ENCODE measurements at places on chromosomes 5 and 9. TPM values are rescaled to one million over a fixed set of nuclear protein-coding genes. Genes with fewer than 3 reads are reported as not detected.
A peak's percentile ranks its signal among the peaks of the same experiment; 100 is the strongest.

Gene IFNA13
- total RNA-seq, result not detected

Gene DIRAS2
- 0.77 TPM for total RNA-seq

Gene SLC4A9
- total RNA-seq, result not detected

Gene TMEM232
- 3.0 TPM for total RNA-seq

DNA sequence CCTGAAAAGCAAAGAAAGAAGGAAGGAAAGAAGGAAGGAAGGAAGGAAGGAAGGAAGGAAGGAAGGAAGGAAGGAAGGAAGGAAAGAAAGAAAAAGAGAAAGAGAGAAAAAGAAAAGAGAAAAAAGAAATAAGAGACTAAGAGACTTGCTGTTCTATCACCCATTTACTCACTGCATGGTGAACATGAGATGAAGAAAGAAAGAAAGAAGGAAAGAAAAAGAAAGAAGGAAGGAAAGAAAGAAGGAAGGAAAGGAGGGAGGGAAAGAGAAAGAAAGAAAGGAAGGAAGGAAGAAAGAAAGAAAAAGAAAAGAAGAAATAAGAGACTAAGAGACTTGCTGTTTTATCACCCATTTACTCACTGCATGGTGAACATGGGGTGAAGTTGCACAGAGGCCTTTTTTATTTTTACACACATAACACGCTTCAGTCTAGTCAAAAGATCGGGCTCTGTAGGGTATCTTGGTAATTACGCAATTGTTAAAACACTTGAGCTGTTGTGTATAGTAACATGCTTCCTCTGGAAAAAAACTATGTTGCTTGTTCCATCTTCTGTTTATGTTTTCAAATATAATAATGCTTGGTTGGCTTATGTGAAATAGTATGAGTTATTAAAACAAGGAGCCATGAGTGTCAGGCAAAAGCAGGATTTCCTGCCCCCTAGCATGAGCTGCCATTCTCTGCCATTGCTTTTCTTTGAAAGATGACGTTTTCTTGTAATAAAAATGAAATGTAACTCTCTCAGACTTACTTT is 119.3 kb upstream of the ZNF608 start:
- peak overlapping the region; percentile 30 for H3K4me3 ChIP-seq
- H3K4me1 ChIP-seq, result peaks cover 49% of the 10 kb centered on the region
- peak overlapping the region; percentile 81 for H3K27ac ChIP-seq
- no peaks in the 10 kb centered on the region for H3K27me3 ChIP-seq
- H3K36me3 ChIP-seq, result no peaks in the 10 kb centered on the region

- H3K27ac ChIP-seq, result no peak overlapping the region
- H3K27me3 ChIP-seq, result peaks cover 3% of the 10 kb centered on the region
- H3K36me3 ChIP-seq, result no peaks in the 10 kb centered on the region
- no peak for DNase-seq
- peaks cover 13% of the 10 kb centered on the region for H3K4me1 ChIP-seq
- H3K4me3 ChIP-seq, result no peak overlapping the region
Observed at GRCh38 chr5:174523311-174524071, 200.9 kb upstream of the MSX2 start.

- no peak for DNase-seq
- no peak overlapping the region for H3K27ac ChIP-seq
- peaks cover 9% of the 10 kb centered on the region for H3K36me3 ChIP-seq
- H3K4me1 ChIP-seq, result peaks cover 17% of the 10 kb centered on the region
- H3K27me3 ChIP-seq, result no peaks in the 10 kb centered on the region
Observed at GRCh38 chr5:78274540-78275197, 19.8 kb downstream of the AP3B1 start.

DNA sequence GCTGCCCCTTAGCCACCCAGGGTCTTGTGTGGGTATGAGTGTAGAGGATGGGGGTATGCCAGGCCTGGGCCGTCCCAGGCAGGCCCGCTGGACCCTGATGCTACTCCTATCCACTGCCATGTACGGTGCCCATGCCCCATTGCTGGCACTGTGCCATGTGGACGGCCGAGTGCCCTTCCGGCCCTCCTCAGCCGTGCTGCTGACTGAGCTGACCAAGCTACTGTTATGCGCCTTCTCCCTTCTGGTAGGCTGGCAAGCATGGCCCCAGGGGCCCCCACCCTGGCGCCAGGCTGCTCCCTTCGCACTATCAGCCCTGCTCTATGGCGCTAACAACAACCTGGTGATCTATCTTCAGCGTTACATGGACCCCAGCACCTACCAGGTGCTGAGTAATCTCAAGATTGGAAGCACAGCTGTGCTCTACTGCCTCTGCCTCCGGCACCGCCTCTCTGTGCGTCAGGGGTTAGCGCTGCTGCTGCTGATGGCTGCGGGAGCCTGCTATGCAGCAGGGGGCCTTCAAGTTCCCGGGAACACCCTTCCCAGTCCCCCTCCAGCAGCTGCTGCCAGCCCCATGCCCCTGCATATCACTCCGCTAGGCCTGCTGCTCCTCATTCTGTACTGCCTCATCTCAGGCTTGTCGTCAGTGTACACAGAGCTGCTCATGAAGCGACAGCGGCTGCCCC is 2.6 kb downstream of the SLC35A4 start:
- DNase-seq, result no peak
- no peaks in the 10 kb centered on the region for H3K27me3 ChIP-seq
- peaks cover 33% of the 10 kb centered on the region for H3K4me1 ChIP-seq
- peak overlapping the region; percentile 79 for H3K4me3 ChIP-seq
- H3K27ac ChIP-seq, result no peak overlapping the region

DNA sequence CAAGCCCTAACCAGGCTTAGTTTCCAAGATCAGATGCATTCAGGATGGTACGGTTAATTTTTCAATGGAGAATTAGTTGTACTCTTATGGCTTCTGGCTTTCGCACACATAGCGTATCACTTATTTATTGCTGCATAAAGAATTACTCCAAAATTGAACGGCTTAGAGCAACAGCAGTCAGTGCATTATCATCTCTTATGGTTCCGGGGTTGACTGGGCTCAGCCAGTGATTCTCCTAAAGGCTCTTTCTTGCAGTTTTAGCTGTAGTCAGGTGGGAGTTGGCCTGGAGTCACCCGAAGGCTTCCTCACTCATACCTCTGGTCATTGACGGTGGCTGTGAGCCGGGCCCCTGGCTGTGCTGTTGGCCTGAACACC is 595 bp upstream of the GRHPR start:
- peak overlapping the region; percentile 98 for H3K27ac ChIP-seq
- H3K36me3 ChIP-seq, result peaks cover 9% of the 10 kb centered on the region
- peak overlapping the region; percentile 96 for H3K4me3 ChIP-seq
- peaks cover 15% of the 10 kb centered on the region for H3K4me1 ChIP-seq
- H3K27me3 ChIP-seq, result no peaks in the 10 kb centered on the region
- DNase-seq, result no peak

DNA sequence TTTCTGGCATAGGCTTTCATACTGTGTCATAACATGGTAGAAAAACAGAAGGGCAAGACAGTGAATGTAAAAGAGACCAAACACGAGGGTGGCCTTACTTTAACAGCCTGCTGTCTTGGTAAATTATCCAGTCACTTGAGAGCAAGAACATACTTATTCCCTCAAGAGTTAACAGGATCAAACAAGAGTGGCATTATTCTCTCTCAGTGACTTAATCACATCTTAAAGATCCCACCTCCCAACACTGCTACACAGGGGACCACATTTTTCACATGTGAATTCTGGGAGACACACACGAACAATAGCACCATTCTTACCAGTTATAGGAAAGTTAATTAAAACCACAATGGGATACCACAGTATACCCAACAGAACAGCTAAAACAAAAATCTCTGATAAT is 898.0 kb upstream of the C9orf72 start:
- H3K4me3 ChIP-seq, result no peak overlapping the region
- no peaks in the 10 kb centered on the region for H3K36me3 ChIP-seq
- H3K4me1 ChIP-seq, result peaks cover 7% of the 10 kb centered on the region
- DNase-seq, result no peak
- H3K27me3 ChIP-seq, result no peaks in the 10 kb centered on the region

DNA sequence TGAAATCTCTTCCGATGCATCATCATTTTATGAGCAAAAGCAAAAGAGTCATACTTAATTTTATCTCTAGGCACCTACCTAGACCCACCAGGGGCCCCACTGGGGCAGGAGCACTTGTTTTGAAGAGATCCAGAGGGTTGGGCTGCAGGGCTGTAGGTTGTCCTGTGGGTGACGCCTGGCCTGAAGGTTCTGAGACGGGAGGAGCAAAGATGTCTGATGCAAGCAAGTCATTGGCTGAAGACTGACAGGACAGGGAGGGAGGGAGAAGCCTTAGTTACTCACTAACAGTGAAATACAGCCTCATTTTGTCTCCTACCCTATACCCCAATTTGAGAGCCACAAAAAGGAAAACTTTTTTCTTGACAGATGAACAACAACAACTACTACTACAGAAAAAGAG is 17.1 kb upstream of the C9 start:
- no peak overlapping the region for H3K4me3 ChIP-seq
- H3K36me3 ChIP-seq, result peaks cover 3% of the 10 kb centered on the region
- no peaks in the 10 kb centered on the region for H3K27me3 ChIP-seq

DNA sequence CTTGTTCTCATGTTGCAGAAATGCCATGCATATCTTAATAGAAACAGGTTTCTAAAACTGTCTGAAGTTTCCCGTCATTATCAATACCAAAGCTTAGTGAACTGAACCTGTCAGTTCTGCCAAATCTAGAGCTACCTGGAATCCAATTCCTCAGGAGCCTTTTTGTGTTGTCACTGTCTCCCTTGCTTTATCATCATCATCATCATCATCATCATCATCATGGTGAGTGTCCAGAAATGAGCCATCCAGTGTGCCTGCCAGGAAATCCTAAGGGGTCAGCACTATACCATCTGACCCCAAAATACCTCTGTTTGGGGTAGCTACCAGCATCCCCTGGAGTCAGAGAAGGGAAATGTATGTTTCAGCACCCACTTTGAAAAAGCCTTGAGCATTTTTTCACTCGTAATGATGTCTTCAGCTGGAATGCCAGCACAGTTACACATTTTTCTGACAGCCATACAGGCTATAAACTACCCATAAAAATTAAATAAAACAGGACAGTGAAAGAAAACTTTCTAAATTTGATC is 150.3 kb downstream of the NR2F1-AS1 start:
- no peak for DNase-seq
- no peak overlapping the region for H3K4me3 ChIP-seq
- H3K36me3 ChIP-seq, result peaks cover 8% of the 10 kb centered on the region
- peaks cover 46% of the 10 kb centered on the region for H3K4me1 ChIP-seq
- H3K27me3 ChIP-seq, result no peaks in the 10 kb centered on the region
- H3K27ac ChIP-seq, result no peak overlapping the region

DNA sequence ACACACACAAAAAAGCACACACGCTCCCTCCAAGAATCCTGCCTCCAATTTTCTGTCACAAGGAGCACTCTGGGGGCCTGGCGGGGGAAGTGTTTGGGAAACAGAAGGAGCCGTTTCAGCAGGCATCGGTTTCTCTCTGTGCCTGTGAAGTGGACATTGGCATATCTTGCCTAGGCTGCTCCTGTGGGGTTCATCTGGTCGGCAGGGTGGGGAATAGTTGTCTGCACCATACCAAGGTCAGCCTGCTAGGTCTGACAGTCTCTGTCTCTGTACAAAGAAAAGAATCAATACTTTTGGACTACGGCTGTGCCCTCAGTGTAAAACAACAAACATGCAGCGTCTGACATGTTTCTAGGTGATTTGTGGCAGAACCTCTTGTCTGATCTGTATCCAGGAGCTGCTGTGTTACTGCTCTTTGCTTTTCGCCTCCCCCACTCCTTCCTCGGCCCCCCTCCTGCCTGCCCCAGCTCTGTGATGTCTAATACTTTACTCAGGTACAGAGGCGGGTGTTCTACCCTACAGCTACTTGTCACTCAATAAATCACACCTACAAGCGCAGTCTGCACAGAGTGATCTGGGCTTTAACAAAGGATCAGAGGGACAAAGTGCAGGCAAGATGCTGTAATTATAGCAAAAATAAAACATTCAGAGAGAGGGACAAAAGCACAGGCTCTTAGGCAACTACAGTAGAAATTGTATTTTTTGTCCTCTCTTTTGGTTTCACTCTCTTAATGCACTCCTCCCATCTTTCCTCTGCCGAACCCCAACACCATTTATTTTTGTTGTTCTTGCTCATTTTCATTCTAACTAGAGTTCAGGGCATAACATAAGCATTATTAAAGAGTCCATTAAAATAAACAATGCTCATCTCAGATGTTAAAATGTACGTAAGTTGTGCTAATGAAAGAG is 216.7 kb downstream of the BNC2 start:
- no peak for DNase-seq
- no peak overlapping the region for H3K27ac ChIP-seq
- H3K36me3 ChIP-seq, result no peaks in the 10 kb centered on the region
- no peaks in the 10 kb centered on the region for H3K27me3 ChIP-seq
- H3K4me3 ChIP-seq, result no peak overlapping the region

GRCh38 chr9:87442451-87442850 is 55.2 kb upstream of the DAPK1 start:
- peaks cover 17% of the 10 kb centered on the region for H3K4me1 ChIP-seq
- H3K4me3 ChIP-seq, result no peak overlapping the region
- peaks cover 13% of the 10 kb centered on the region for H3K27me3 ChIP-seq
- no peaks in the 10 kb centered on the region for H3K36me3 ChIP-seq

DNA sequence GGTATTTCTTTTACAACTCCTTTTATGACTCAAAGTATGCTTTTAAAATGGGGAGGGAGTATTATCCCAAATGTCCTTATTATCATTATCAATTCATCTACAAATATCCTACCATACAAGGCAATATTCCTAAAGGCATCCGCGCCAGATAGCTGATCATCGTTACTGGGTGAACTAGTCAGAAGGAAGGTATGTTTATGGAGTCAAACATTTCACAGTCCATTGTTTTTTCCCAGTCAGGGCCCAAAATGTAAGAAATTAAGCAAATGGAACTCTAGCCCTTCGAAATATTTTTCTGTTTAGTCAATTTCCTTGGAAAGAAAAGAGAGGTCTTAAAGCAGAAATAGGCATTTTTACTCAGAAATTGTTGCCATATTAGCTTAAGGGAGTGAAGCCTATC is 188.5 kb upstream of the CCNG1 start:
- no peaks in the 10 kb centered on the region for H3K36me3 ChIP-seq
- no peak for DNase-seq
- H3K4me1 ChIP-seq, result no peaks in the 10 kb centered on the region
- no peaks in the 10 kb centered on the region for H3K27me3 ChIP-seq
- H3K27ac ChIP-seq, result no peak overlapping the region

DNA sequence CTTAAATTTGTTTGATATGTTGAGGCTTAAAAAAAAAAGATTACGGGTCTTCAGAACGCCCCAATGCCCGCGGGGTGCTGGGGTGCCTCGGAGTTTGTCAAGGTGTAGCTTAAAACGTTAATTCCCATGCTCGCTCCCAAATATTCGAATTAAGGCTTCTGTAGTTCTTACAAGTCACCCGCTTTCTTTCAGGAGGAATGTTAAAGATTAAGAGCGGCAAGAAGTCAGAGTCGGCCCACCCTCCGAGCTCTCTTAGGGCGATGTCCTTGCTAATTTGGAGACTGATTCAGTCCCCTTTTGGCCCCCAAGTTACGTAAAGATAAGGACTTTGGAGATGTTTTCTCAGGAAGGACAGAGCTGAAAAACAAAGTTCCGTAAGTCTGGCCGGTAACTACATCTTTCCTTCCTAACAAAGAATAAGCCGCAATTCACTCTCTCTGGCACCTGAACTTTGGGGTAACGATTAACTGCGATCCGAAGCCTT is 746 bp upstream of the NPM1 start:
- peaks cover 44% of the 10 kb centered on the region for H3K4me1 ChIP-seq
- no peak for DNase-seq
- H3K27ac ChIP-seq, result peak overlapping the region; percentile 100
- H3K27me3 ChIP-seq, result peaks cover 26% of the 10 kb centered on the region
- H3K4me3 ChIP-seq, result peak overlapping the region; percentile 97
- peaks cover 35% of the 10 kb centered on the region for H3K36me3 ChIP-seq
